ENCODE measurements at places on chromosomes 4 and X.

DNA sequence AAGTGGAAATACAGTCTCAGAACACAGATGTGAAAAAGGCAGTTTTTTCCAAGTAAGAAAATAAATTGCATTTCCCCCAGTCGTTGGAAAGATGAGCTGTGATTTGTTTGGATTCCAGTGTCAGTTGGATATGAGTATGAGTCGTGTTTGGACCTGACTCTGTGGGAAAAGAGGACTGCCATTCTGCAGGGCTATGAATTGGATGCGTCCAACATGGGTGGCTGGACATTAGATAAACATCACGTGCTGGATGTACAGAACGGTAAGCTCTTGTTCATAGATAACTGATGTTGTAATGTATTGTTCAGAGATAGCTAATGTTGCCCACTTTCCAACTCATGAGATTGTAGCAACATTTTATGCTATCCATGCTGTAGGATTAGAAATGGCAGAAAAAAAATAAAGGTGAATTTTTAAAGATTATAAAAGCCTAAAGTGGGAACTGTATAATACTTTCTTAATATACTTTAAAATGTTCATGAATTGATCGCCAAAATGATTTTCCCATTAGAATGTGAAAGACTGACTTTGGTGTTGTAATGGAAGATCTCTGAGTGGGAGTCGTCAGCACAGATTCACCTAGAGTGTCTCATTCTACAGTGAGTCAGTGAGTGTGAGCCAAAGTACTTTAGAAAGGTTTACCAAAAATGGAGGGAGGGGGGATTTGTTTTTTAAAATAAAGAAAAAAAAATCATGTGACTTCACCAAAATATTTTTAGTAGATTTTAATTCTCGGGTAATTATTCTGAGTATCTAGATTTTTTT lies 178.7 kb downstream of the DCTD start:
- DNase-seq, result peak; percentile 54

DNA sequence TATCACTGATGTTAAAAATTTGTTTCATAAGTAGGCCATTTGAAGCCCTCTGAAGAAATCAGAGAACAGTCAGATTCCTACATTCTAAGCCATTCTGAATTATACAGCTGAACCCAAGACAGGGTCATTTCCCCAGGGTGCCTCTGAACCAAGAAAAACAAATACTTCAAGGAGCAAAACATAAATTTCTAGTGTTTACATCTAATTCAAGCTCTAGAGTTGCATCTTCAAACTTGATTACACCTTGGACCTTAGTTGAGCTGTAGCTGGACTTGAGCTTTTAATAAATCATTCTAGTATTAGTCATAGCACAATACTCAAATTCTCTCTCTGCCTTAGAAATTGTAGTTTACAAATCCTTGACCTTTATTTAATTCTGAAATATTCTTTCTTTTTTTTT lies 87.6 kb upstream of the IL15 start:
- DNase-seq, result no peak

GRCh38 chr4:177287255-177287654 lies 22.4 kb upstream of the NEIL3 start:
- no peak for DNase-seq

DNA sequence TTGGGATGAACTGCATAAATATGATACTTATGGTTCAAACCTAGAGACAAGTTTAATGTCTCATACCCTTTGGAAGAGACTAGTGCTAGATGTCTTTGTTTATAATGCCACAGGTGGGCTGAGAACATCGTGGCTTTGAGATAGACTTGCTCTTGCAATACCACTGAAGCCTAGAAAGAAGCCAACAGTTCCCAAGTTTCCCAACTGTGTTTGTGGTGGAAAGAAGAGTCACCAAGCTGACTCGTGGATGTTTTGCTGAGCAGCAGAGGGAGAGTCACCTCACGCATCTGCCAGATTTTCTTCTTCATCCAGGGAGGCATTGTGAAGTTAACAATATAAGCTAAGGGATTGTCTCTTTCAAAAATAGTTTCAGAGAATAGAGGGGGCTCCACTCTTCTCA lies 1076.2 kb downstream of the C4orf33 start:
- DNase-seq, result no peak

DNA sequence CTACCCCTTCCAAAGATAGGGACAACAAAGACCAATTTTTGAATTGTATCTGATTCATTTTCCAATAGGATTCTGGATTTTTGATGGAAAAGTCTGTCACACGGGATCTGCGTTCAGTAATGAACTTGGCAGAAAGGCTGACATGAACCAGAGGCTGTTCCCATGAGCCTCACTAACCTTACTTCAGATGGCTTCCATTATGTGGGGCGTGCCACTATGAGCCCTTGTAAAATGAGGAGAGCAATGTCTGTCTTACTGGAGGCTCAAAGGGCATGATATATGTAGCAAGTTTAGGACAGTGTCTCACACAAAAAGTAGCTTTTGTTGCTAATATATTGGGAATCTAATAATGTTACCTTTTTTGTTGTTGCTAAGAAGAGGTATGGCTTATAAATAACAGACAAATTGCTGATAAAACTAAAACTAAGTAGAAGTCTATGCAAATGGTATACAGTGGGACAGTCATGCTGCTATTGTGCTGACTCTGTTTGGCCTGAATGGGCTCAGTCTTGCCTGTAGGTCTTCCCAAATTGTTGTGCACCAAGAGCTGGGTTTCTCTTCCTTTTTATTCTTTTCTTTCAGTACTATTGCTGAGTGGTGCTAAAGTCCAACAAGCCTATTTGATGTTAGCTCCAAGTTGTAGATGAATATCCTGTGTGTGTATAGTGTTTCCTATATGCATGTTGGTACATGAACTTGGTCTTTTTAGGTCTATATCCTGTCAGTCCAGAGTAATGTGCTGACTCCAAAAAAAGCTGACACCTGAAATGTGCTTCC lies 132.1 kb downstream of the SPRY1 start:
- DNase-seq, result no peak

DNA sequence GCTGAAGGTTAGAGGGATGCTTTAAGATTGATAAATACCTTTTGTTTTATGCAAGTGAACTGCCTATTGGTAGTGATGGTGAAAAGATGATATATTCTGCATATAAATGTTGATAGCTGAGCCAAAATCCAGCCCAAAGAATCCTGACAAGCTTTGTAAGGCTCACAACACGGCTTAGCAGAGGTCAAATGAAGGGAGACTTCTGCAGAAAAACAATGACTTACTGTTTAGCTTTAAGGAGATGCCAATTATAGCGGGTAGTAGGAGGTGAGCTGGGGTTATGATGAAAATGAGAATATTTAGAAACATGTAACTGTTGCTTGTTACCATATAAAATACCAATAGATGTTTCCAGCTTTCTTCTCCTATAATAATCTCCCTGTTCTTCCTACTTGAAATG lies 97.1 kb downstream of the AFF1 start:
- DNase-seq, result no peak

DNA sequence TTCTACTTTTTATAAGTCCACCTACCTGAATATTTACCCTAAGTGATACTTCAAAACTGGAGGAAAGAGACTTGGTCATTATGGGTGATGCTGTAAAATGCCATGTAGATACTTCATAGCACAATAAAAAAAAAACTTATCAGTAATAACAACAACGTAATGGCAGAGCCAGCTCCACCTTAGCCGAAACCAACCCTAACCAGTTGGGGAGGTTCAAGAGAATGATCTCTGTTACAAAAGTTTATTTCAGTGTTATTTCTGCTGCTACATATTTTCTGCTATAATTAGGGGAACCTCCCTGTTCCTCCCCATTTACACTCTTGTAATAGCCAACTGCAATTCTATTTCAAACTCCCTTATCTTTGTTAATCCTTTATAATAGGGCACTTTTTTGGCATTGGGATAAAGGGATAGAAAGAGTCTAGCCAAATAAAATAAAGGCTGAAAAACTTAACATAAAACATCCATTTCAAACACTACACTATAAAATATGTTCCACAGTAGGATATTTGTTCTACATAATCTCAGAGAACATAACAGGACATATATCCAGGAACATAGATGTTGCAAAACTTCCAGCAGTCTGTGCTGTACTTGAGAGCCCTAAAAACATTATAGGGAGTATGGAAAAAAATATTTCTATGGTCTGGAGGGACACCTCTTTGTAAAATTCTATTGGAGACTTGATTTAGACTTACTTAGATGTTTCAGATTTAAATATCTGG lies 138.7 kb upstream of the POF1B start:
- no peak for DNase-seq

- DNase-seq, result no peak
Observed at GRCh38 chr4:182624281-182624680, 292.9 kb downstream of the DCTD start.

DNA sequence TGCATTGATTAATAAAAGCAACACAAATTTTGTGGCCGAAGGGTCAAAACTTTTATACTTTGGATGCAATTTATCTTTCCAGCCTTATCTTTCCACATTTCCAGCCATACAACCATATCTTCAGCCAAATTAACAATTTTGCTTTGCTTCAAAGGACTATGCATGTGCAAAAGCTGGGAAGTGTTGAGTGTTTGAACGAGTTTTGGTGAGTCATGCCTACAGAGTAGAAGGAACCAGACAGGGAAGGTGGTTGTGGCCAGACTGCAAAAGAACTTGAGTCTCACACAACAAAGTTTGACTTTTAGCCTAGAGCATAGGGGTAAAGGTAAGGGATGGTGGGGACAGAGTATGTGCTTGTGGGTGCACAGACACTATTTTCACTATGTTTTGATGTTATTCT lies 53.0 kb upstream of the GABRA2 start:
- no peak for DNase-seq

GRCh38 chr4:58214376-58214775 lies 1104.2 kb upstream of the IGFBP7 start:
- no peak for DNase-seq

DNA sequence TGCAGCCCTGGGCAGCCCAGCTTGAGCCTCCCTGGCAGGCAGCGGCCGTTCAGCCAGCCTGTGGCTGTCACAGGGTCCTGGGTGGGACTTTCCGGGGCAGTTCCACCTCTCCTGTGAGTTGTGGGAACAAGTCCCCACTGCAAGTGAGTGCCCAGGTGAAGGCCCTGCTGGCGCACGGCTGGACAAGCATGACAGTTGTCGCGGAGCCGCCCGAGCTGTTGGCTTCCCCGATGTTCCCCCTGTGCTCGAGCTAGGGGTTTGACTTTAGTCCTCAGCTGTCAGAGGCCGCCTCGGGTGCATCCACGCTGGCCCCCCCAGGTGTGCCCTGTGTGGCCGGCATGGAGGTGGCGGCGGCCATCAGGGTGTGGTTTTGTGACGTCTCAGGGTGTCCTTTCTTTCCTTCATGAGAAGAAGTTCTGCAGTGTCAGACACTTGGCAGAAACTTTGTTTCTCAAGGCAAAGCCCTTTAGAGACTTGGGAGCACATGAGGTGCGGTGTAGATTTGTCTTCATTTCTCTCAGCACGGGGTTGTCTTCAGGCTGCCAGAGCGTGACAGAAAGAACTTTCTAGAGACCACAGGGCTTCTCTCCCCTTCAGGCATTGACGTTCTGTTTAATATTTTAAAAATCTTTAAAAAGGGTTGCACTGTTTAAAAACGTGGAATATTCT lies 69.4 kb upstream of the HGFAC start:
- no peak for DNase-seq

- DNase-seq, result peak; percentile 41
Observed at GRCh38 chr4:3203971-3204431, 45.0 kb upstream of the MSANTD1 start.

DNA sequence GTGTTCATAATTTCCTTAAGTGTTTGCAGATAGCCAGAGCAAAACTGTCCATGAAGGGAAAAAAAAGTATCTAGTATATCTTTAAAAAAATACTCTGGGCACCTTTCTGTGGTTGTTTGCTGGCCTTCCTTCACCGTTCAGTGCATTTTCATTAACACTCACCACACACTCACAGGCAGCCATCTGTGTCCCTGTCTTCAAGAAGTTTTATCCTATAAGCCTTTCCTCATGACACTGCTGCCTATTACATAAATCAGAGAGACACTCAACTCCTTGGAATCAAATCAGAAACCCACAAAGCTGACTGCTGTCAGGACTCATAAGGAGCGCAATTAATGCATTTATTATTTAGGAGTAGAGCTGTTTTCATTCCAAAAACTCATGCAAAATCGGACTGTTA lies 1720.2 kb downstream of the PCDH7 start:
- no peak for DNase-seq

DNA sequence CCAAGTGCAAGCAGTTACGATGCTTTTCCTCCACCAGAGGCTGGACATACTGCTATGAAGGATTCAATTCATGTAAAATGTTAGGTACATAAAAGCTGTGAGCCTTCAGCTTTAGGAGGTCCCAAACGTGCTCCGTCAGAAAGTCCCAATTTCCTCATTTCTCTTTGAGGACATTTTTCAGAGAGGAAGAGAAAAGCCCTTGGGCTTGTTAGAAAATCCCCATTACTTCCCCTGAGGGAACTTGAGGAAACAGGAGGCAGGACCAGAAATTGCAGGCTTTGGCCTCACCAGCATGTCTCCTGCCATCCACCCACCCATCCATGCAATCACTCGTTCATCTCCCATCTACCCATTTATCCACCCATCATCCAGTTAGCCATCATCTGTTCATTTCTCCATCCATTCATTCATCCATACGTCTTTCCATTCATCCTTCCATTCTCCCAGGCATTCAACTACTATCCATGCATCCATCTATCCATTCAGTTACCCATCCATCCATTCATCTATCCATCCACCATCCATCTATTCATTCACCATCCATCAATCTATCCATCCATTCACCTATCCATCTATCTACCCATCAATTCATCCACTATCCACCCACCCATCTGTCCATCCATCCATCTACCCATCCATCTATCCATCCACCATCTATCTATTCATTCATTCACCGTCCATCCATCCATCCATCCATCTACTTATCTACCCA lies 223.5 kb downstream of the AFAP1 start:
- DNase-seq, result no peak

GRCh38 chr4:165921546-165921945 lies 48.5 kb downstream of the TLL1 start:
- no peak for DNase-seq

DNA sequence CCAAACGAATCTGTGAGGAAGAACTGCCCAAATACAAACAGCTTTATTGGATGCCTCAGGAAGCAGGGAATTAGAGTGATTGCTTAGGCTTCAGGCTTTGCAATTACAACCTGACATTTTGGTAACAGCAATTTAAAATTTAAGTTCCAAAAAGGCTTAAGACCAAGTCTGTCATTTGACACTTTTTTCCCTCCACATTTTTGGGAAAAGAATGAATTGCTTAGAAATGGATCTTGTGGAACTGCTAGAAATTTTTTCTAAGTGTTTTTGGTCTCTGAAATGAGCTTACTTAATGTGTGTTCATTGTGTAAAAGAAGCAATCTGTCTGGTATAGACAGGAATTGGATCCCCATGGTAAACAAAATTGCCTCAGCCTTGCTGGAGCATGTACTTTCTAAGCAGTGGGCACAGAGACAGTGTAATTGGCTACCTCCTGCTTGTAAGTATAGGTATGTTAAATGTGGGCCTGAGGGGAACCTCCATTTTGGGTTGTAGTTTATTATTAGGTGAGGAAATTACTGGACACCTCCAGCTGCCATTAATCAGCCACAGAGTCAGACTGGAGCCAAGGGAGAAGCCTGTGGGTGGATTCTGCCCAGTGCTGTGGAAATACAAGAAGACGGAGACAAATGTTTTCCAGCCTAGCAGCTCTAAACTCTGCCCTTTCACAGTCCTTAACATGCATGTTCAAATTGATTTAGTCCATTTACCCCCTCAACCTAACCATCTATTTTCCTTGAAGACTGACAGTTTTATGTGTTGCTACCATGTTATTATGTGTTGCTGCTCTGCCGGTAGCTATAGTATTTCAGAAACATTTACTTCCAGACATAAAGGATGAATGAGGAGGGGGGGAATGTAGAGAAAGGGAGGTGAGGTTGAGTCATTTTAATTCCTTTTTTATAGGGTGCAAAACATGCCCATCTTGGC lies 473.0 kb downstream of the SPRY1 start:
- DNase-seq, result no peak
